Activated CD8-positive, alpha-beta memory T cell treated with anti-CD3 and anti-CD28 coated beads for 4 hours (primary cell): ENCODE measurements at places on chromosomes 7 and 10.

- DNase-seq = no peak
These were observed 227.4 kb downstream of the RAB11FIP2 start for GRCh38 chr10:117819304-117819703.

DNA sequence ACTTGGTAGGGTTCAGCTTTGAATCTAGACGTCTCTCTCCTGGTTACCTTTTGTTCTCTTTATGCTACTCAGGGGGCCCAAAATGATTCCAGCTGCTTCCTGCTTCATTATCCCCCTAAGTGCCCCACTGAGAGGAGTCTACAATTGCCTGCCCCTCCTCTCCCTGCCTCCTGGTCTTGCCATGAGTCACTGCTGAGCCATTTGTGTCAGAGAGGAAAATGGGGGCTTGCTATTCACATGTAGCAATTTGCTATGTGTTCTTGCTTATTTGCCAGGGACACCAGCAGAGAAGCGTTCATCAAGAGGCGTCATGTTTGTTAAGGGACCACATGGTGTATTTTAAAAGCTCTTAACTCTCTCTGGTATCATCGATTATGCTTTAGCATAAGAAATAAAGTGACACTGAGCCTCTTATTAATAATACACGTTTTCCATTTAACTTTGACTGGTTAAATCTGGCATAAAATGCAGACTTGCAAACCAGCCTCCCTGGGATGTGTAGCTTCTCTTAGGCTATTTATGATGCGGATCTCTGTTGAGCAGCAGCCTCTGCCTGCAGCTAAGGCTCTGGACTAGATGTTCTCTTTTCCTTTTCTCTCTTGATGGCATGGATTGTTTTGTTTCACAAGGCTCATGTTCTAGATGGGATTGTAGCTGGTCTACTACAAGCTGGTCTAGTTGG is 239.3 kb downstream of the AUTS2 start:
- DNase-seq = no peak

- no peak for DNase-seq
These were observed at the start of gene VWC2 for GRCh38 chr7:49773218-49773935. Gene VWC2 (plus strand): TSS chr7:49773638. CDS start chr7:49775436, 1,798 bp downstream.

GRCh38 chr7:117470777-117471176 is 9.0 kb upstream of the CFTR start:
- no peak for DNase-seq

DNA sequence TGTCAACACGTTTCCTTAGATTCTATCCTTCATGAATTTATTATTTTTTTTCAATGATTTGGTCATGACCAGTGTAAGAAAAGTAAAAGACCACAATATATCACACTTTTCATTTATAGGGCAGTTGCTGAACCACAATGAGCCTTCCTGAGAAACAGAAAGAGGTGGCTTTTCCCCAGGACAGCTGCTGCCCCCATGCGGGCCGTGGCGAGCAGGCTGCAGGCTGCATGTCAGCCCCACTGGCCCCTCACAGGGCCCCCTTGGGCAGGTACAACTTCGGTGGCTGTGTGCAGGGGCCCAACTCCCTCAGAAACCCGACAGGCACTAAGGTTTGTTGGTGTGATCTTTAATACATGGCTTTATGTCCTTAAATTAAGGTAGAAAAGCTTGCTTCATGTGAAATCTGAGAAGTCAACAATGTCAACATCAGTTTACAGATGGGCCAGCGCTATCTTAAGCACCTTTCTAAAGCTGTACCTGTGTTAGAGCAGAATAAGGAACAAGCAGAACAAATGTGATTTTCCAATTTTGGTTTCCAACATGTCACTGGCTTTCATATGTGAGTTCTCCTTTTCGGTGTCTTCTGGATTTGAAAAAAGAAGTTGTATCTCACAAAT is 10.6 kb downstream of the BEND7 start:
- no peak for DNase-seq

DNA sequence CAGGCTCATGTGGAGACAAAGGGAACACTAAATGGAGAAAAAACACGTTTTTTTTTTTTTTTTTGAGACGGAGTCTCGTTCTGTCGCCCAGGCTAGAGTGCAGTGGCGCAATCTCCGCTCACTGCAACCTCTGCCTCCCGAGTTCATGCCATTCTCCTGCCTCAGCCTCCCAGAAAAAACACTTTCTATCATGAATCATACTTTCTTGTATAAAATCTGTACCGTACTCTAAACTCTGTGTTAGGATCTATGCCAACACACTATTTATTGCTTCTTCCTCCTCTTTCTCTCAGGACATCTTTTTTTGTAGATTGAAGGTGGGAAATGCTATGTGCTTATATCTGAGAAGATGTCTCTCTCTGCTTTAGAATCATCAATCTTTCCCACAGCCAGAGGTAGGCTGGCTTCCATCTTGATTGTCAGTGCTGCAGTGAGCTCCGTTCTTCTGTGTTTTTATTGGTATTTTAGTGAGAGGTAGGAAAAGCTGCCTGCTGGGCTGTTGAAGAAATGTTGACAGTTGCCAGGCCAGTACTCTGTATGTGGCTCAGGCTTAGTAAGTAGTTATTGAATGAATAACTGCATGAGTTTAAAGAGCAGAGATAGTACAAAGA is 101.1 kb downstream of the GPR85 start:
- no peak for DNase-seq

- no peak for DNase-seq
These were observed 28.0 kb downstream of the PRSS2 start for GRCh38 chr7:142798451-142799436.

DNA sequence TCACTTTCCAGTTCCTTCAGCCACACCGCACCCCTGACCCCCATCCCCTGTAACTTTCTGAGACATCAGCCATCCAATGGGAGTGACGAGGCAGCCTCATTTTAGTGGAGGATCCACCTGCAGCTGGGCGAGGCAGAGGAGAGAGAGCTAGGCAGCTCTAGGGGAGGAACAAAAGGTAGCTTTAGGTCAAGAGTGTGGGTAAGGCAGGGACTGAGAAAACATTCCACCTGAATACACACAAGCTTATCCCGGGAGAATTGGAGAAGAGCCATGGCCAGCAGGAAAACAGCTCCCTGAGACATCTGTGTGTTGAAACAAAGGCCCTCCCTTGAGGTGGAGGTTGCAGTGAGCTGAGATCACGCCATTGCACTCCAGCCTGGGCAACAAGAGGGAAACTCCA is 6.7 kb upstream of the KLRG2 start:
- no peak for DNase-seq
